ENCODE measurements at places on chromosomes 4 and X.

GRCh38 chr4:148795156-148795864 is 353.1 kb upstream of the NR3C2 start:
- no peak for DNase-seq

GRCh38 chr4:24169956-24170355 is 280.1 kb upstream of the PPARGC1A start:
- DNase-seq, result peak; percentile 30

GRCh38 chr4:109574443-109574850 is 14.4 kb downstream of the MCUB start:
- no peak for DNase-seq

- no peak for DNase-seq
Measured at GRCh38 chr4:11801466-11802446, 373.1 kb upstream of the HS3ST1 start.

GRCh38 chr4:7530082-7530481 is 95.4 kb upstream of the PSAPL1 start:
- no peak for DNase-seq

- DNase-seq, result no peak
Measured at GRCh38 chr4:100981447-100982204, 365.7 kb downstream of the PPP3CA start.

DNA sequence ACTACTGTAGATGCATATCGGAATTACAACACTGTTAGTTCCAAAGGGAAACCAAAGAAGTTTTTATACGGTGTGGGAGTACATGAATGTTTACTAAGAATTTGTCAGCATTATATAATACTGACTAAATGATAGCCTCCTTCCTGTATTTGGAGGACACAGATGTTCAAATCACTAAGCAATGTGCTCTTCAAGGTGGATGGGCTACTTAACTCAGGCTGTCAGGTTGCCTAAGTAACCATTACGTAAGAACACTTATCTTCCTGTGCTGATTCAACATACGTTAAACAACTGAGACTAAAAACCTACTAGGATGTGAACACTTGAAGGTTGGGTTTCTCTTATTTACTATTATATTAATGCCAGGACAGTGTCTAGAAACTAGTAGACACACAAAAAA is 81.9 kb upstream of the HPGD start:
- peak; percentile 21 for DNase-seq

DNA sequence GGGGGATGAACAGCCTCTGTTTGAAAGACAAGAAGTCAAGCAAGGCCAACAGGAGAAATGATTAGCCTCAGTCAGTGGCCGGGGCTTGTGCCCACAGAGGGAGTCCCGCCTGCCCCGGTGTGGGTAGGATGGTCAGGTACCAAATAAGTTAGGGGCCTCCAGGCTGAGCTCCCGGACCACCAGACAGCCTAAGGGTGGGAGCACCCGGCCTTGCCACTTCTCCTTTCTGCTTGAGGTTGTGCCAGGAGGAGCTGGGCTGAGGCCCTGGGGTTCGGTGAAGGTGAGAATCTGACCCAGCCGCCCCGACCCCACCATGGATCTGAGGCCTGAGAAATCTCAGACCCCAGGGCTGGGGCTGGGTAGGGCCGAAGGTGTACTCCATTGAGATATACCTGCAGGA is 48.8 kb downstream of the EFNB1 start:
- DNase-seq, result no peak

DNA sequence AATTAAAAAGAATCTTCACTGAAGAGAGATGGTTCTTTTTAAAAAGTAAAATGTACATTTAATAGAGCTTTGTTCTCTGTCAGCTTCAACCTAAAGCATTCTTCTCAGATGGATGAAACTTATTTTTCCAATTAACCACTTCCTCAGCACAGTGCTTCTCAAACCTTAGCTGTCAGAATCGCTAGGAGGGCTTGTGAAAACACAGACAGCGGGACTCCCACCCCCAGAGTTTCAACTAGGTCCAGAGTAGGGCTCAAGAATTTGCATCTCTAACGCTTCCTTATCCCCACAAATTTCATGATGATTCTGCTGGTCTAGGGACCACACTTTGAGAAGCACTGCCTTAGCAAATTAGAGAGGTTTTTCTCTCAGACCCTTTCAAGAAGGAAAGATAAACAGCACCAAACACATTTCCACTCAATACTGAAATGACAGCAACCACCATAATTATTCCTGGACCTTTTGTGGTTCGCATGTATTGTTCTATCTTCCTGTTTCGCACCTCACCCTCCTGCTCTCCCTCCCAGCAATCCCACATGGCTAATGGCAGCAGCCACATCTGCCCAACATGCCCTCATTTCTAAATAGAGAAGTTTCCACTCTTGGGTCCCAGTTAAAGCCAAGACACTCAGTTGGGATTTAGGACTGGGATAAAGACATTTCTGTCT is 73.2 kb downstream of the ZNF827 start:
- DNase-seq, result no peak

GRCh38 chr4:183840311-183840710 is 64.8 kb upstream of the STOX2 start:
- DNase-seq, result no peak

- no peak for DNase-seq
Measured at GRCh38 chr4:151728006-151728405, 32.8 kb downstream of the GATB start.

DNA sequence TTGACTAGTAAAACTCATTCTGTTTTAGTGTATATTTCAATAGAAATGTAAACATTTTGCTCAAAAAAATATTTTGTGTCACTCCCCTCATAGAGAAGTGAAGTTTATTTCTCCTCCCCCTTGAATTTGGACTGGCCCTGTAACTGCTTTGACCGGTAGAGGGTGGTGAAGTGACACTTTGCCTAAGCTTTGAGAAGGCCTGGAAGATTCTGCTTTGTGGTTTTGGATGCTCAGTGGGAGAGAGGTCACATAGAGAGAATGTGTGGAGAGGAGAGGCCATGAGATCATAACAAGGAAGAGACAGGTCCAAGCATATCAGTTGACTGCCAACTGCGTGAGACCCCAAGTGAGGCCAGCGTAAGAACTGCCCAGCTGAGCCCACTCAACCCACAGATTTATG is 19.1 kb upstream of the ARX start:
- DNase-seq, result no peak

- DNase-seq, result no peak
Measured at GRCh38 chr4:41215969-41216293, 1.6 kb upstream of the APBB2 start.

- DNase-seq, result no peak
Measured at GRCh38 chrX:75181721-75182120, 25.6 kb upstream of the ABCB7 start.

GRCh38 chr4:189806506-189806905 is 134.2 kb upstream of the FRG1 start:
- no peak for DNase-seq

DNA sequence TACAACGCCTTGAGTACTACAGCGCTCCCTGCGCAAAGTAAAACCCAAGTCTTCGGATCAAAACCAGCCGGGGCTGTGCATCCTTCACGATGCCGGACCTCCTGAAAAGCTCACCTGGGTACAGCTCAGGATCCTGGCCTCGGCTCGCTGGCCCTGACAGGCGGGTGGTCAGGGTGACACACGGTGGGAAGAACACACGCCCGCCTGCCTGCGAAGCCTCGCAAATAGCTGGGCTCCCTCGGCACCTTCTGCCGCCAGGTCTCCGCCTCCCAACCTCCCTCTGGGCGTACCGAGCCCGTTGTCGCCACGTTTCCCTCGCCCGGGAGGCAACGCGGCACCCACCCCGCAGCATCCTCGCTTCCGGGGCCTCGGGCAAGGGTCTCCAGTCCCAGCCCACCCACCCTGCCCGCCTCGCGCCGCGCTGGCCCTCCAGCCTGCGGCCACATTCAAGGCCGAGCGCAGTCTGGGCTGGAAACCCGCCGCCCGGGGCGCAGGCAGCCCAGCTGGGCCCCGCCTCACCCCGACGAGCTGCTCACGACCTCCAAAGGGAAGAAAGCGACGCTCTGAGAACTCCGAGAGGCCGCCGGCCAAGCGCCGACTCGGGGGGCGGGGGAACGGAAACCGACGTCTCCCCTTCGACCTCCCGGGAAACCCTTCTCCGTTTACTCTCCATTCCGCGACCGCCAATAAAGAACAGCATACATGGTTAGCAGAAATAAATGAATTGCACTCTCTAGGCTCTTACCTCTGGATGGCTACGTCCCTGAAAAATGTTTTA is 511 bp downstream of the PPM1K start:
- no peak for DNase-seq

DNA sequence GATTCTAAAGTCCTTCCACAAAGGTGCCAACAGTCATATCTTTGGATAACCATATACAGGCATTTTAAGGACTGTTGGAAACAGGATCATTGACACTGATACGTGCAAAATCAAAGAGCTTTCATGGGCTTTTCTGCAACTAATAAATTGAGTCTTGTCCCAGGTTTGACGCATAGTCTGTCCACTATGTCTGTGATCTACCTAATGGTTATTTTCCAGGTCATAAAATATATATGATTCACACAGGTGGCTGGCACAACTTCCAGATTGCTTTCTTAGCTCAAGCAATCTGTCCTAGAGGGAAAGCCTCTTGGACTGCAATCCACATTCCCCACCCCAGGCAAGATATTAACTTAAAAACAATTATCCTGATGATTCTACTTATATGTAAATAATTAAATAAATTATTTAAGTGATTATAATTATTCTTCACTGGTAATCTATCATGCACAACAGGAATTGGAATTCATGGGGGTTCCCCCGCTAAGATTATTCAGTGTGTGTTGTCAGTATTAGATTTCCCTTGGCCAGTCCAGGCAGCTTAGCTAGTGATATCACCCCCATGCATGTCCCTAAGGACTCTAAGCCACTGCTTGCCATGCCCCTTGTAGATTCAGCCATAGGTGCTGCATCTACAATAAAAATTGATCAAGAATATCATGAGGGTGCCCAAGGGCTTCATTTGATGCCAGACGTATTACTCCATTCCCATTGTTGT is 97.8 kb downstream of the TLL1 start:
- no peak for DNase-seq

- DNase-seq, result no peak
Measured at GRCh38 chr4:106979476-106979875, 56.6 kb downstream of the DKK2 start.

DNA sequence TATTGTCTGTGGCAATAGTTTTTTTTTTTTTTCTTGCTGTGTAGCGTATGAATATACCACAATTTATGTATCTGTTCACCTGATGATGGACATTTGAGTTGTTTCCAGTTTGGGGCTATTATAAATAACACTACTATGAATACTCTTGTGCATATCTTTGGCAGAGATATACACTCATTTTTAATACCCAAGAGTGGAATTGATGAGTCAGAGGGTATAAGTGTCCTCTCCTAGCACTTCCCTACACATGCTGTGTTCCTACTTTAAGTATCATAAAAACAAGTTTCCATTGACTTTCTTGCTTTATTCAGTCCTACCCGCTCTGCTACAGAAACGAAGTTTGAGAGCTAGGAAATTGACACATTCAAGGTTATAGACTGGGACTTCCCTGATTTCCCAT is 39.8 kb downstream of the XIAP start:
- DNase-seq, result no peak

DNA sequence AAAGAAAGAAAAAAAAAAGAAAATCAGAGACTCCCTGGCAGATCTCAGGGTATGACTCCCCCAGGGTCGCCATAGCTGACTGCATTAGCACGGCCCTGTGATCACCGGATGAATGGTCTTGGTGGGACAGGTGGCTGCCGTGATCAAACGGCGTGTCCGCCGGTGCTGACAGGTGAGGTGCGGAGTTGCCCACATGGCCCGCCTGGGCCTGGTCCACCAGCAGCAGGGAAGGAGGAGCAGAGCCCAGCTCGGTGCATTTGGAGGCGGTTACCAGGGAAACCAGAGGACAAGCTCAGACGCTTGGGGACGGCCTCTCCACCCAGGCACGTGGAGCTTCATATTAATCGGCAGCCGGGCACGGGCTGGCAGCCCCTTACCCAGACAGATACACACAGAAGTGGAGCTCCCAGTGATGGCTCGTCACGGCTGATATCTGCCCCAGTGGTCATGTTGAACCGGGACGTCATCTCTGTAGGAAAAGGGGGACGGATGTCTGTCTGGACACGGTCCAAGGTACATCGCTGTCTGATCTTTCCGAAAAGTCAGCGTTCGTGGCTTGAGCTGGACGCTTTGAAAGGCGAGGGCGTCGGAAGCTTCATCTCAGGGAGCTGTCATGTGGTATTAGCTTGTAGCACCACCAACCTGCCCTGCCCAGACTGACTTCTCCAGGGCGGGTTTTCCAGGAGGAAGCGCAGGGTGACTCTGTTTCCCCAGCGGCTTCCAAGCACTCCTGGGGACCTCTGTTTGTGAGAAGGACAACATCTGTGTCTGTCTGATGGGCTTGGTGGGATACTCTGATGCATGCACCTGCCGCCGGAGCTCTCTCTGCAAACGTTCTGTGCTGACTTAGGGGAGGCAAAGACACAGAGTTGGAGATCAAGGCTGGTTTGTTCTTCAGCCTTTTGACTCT is 180.7 kb downstream of the CRLF2 start:
- DNase-seq, result no peak

DNA sequence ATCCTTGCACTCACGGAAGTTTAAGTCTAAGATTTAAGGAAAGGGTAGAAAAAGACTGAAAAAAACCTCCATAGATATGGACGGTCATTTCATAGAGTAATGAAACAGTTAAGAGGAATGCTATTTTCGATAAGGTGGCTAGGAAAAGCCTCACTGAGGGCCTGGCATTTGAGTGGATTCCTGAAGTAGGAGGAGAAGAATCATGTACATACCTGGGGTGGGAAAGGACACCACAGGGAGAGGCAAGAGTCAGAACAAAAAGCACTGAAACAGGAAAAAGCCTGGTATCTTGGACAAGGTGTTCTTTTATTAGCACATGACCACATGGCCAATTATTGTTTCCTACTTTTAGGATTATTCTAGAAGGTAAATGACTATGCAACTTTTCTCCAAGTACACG is 547.2 kb upstream of the DIPK2B start:
- DNase-seq, result no peak

DNA sequence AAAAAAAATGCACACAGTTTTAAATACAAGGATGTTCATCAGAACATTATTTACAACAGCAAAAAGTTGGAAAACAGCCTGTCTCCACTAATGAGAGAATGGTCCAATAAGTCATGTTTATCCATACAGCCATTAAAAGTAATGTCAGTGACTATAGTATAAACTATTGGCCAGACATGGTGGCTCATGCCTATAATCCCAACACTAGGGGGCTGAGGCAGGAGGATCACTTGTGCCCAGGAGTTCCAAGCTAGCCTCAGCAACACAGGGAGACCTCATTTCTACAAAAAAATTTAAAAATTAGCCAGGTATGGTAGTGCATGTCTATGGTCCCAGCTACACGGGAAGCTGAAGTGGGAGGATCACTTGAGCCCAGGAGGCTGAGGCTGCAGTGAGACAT is 48.1 kb upstream of the IL13RA1 start:
- no peak for DNase-seq

DNA sequence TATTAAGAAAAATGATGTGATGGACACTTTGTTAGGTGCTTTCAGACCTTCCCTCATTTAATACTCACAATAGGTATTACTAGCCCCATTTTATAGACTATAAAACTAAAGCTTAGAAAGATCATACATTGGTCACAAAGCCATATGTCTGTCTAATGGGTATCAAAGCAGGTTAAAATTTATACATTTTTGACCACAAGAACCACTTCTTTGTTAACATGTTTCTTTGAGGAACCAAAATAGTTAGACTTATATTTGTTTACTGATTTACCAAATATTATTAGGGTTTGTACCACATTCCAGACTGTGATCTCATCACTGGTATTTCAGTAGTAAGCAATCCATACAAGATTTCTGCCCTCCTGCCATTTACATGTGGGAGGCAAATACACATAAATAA is 363.3 kb downstream of the NAF1 start:
- no peak for DNase-seq
